CD4-positive, alpha-beta T cell treated with Interleukin-15 for 4 hours (primary cell): ENCODE measurements at places on chromosomes 4 and X.

- DNase-seq: no peak
These were observed 1351.6 kb upstream of the PABPC4L start for GRCh38 chr4:135553213-135553612.

DNA sequence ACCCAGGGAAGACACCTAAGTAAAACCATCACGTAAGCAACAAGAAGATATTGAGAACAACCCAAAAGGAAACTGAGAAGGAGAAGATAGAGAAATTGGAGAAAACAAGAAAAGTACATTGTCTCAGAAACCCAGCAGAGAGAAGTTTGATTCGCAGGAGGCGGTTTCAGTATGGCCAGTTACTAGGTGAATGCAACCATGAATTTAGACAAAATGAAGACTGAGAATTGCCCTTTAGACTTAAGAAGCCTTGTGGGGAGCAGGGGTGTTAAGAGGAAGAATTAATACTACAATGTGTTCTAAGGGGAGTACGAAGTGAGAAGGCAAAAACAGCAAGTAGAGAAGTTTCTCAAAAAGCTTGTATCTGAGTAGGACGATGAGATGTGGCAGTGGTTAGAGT lies 229.3 kb upstream of the NEIL3 start:
- DNase-seq: no peak

- DNase-seq: no peak
These were observed 609.6 kb upstream of the SPANXN1 start for GRCh38 chrX:144637731-144638130.

DNA sequence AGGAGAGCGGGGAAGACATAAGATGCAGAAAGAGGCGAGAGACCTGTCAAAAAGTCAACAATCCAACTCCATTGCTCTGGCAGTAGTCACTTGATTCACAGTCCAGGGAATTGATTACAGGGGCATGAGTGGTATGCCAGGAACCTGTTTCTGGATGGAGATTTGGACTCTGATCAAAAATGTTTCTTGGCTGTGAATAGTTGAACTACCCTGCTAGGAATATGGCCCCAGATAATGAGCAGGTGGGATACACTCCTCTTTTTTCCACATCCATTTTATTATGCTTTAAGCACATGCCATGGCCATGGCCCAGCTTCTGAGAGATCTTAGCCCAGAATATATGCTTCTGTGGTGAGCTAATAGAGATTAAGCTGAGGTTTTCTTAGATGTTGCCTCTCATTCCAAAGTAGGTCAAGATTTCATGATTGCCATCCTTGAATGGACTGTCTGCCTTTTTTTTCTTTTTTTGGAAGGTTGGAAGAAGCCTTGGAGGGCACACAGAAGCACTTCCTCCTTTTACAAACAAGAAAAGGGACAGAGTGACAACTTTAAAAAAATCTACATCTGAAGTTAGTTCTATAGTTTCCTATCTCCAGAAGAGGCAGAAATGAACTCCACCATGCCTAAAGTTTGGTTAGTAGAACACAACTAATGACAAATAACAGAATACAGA lies 121.9 kb downstream of the KIT start:
- DNase-seq: no peak

DNA sequence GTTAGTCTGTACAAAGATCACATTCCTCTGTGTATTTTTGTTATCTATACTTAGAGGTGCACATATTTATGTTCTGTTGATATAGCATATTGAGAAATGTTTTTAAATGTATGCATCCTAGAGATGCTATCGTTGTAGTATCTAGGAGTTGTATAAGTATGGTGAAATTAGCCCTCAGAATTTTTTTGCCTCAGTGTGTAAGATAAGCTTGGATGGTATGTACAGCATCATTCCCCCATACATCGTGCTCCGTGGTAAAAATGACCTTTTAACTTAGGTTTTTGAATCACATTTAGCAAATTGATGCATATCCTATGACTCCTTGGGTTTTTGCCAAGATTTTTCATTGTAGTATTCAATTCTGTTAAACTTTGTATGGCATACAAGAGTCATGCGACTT lies 113.5 kb downstream of the RPA4 start:
- DNase-seq: no peak

DNA sequence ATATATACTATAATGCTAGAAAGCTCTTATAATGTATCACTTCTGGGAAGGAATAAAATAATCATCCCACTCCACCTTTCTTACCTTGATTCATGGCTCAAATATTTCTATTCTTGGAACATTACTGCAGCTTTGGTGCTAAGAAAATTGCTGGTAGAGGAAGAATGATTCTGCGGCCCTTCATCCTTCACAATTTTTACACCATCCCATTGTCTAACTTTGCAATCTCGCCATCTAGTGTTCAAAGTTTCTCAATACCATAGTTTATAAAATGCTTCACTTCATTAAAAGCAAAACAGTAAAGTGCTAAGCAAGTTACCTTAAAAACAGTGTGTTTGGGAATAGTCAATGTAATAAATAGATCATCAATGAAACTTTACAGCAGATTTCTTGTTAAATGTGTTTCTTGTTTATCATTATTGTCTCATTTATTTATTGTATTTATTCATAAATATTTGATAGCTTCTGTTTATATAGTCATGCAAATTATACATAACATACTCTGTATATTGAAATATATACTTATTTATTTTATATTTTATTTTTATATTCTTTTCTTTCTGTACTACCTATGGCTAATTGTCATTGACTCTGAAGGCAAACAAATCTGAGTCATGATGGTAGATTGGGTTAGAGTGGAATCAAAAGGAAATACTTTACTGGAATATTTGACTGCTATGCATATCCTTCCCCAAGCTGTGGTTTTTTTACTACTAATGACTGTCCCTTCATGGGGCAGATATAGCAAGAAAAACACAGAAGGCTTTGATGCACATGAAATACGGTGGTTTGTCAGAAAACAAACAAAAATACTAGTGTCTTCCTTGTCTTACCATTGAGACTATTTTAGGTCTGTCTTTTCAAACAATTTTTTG lies 390.7 kb downstream of the MAPK10 start:
- peak; percentile 9 for DNase-seq

DNA sequence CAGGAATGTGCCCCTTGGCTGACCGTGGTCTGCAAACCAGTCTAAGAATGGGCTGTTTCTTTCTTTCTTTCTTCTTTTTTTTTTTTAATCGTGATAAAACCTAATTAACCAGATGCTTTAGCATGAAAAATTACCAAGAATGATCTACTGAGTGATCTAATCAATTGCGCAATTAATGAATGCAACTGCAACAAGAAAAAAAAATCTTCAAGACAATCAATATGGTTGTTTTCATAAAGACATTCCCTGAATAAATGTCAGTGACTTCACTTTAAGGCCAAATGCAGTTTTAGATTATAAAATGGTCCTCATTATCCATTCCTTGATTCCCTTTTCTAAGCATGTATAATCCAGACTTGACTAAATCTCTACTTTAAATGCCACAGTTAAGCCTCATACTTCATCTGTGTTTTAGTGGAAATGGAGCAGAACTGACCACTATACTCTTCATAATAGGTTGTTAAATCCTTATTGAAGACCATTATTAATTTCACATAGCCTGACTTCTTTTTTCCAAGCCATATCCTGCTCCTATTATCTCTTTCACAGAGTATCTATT lies 51.6 kb upstream of the SETD7 start:
- no peak for DNase-seq

- DNase-seq: no peak
These were observed 238.2 kb downstream of the MGST2 start for GRCh38 chr4:139903845-139904244.

DNA sequence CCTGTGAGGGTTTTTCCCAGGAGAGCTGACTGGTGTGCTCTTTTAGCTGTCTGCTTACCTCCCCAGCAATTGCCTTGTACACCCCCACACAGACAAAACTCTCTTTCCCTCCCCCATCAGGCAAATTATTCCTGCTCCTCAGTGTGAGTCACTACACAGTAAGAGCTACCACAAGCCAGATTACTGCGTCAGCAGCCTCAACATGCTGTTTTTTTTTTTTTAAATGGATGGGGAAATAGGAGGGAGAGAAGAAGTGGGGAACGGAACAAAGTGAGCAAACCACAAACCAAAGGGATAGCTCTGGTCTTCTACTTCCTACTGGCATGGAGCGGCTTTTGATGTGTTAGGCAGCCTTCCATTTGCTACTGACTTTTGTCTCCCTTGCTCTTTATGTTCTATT lies 107.5 kb upstream of the ACSL4 start:
- DNase-seq: no peak

DNA sequence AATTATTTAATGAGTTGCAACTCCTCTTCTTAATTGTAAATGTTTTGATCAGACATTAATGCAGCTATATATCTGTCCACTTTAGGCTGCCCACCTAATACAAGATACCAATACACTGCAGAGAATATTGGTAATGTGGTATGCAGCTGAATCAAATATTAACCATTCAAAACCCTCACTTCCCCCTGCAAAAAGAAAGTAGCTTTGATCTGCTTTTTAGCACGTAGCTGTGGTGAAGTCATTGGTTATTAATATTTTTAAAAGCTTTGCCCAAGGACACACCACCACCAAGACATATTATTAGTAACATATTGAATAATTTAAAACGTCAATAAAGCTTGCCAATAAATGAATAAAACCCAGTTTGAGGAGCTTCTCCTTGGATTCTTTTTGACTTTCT lies 28.6 kb upstream of the CYP2U1 start:
- no peak for DNase-seq

GRCh38 chr4:47824840-47825239 lies 13.0 kb downstream of the CORIN start:
- no peak for DNase-seq

- DNase-seq: no peak
These were observed 591 bp upstream of the TSPAN7 start for GRCh38 chrX:38560776-38561125.

DNA sequence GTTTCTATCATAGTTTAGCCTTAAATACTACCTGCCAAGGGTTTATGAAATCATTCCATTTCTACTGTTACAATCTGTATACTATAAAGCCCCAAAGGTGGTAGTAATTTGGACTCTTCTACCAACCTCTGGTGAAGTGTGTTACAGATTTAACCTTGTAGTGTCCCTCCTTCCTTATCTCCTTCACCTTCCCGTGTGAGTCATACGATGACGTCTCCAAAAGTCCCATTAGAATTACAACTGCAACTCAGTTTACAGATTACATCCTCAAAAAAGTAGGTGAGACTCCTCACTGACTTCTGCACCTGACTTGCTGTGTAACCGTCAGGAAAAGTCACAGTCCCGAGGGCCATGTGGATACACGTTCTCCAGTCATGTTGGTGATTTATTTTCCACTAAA lies 219.0 kb downstream of the DCTD start:
- DNase-seq: no peak

DNA sequence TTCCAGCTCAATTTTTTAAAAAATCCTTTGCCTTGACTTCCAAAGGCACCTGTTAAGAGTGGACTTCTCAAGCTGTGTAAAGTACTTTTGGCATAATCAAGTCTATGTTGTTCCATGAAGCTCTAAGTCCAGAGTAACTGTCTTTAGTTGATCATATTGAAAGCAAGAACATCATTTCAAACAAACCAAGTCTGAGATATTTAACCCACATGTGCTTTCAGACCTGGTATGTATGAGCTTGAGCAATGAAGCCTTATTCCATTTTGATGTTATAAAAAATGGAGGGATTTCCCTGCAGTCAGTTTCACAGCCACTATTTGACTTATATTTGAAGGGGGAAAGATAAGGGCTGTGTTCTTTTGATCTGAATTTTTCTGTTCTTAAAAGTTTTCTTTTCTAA lies 23.7 kb upstream of the EOLA2 start:
- DNase-seq: no peak

DNA sequence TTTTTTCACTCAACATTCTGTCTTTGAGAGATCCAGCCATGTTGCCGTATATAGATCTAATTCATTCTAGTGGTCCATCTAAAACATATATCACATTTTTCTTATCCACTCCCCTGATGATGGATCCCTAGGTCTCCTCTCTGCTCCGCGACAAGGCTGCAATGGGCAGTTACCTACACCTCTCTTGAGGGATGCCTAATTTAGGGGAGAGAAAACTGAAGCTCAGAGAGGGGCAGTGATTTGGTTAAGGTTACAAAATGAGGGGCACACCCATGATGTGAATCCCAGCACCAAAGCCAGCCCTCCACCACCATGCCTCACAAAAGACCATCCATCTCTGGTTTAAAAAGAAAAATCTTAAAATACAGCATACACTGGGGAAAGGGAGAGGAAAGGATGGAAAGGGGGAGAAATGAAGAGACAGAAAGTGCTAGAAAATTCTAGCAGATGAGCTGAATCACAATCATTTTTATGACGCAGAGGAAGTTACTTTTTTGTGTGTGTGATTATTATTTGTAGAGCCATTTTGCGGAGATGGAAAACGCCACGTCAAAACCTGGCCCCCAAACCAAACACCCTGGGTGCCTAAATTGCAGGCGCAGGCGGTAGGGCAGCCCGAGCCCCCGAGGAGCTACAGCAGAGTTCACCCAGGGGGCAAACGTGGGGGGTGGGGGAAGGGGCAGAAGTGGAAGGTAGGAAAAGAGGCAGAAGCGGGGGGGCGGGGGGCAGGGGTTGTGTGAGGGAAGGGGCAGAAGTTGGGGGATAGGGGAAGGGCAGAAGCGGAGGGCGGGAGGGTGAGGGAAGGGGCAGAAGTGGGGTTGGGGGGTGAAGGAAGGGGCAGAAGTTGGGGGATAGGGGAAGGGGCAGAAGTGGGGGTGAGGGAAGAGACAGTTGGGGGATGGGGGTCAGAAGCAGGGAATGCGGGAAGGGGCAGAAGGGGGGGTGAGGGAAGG lies 1.3 kb upstream of the TSPYL2 start:
- peak; percentile 21 for DNase-seq

GRCh38 chrX:134294548-134294947 lies 57.6 kb downstream of the CCDC160 start:
- no peak for DNase-seq

- no peak for DNase-seq
These were observed 5.4 kb upstream of the SOX3 start for GRCh38 chrX:140510306-140510676.

GRCh38 chr4:155769090-155769489 lies 10.3 kb downstream of the GUCY1B1 start:
- DNase-seq: no peak

GRCh38 chrX:18390941-18391538 lies 34.4 kb upstream of the CDKL5 start:
- peak; percentile 59 for DNase-seq

DNA sequence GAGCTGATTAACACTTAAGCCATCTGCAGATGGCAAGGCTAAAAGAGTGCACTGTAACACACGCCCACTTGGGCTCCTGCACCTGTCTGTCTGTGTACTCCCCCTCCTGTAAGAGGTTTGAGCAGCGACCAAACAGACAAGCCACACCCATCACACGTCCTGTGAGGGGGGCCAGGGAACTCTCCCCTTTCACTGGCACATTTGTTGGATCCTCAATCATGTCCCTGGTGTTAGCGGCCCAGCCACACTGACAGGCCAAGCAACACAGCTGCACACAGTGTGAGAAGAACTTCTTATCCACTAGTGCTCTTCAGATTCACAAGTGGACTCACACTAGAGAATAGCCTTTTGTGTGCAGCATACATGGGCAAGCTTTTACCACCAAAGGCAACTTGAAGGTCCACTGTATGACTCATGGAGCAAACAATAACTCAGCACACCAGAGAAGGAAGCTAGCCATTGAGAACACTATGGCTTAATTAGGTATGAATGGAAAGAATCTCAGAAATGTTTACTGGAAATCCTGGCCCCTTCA lies 29.1 kb upstream of the UTP14A start:
- no peak for DNase-seq
